ENCODE measurements at places on chromosomes 12 and 14.

DNA sequence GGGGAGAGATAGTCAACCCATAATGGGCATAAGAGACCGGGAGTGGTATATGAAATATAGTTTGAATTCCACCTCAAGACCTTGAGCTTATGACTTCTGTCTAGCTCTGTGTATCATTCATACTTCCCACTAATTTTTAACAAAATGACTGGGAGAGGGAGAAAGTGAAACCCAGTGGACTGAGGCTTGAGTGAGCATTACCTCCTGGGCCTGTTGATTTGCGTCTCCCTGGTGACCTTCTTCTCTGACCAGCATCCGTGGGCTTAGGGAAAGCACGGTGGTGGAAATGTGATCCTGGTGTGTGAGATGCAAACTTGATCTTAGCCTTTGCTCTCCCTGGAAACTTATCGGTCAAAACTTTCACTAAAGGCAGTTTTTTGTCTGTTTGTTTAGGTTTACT, 207.9 kb upstream of the BCL2L14 start:
- DNase-seq: no peak

DNA sequence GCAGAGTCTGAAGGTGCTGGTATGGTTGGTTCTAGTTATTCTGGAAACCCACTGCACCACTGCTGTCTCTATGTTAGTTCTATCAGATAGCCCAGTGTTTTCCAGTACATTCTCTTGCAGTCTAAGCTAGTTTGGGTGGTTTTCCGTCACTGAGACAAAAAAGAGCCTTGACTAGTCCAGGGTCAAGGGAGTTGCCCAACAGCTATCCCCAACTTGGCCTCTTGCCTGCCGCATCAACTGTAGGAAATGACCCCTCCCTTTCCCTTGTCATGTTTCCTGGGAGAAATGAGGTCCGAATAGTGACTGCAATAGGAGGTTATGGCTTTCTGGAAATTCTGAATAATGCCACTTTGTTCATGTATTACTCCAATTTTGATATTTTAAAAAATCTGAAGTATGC, 160.4 kb downstream of the EFCAB11 start:
- no peak for DNase-seq

DNA sequence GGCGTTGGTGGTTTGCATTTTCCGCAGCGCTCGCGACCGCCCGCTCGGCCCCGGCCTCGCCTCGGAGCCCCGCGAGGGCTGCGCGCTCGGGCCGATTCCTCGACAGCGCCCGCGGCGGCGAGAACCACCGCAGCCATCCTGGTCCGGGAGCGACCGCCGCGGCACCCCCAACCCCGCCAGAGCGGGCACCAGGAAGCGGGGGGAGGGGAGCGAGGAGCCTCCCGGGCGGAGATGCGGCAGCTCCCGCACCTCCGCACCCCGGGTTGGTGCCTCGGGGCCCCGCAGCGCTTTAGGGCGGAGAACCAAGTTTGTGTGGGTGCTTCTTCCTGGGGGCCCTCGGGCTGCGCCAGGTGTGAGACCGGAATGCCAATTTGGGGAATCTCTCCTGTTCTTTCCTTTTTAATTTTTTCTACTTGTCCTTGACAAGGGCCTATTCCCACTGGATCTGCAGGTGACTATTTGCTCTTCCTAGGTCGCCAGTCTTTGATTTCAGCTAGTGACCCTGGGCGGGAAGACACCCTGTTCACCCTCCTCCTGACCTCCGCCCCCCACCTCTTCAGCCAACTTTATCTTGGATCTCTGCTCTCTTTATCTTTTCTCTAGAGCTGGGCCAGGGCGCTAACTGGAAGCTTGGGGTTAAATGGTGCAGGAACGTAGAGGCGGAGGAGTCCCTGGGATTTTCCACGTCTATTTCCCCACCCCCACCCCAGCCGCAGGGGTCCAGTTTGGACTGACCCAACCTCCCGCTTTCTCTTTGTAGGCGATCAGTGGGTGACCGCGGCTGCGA, at the start of gene SOCS2:
Gene SOCS2, plus strand, starts transcription at position 751 of the 787 bp plus-strand sequence. CDS start 223 bp downstream, outside the sequence.
- peak; percentile 61 for DNase-seq

DNA sequence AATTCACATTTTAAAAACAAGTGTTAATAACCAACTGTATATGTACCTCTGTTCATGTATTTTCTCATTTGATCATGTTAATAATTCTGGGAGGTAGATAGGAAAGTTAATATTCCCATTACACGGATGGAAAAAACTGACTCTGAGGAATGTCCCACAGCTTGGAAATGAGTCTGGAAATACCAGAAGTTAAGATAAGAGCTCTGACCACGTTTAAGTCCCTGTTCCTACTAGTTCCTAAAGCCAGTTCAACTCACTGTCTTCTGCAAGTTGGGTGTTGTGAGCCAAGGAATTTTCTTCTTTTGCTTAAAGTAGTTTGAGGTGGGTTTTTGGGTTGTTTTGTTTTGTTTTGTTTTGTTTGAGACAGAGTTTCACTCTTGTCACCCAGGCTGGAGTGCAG, 104.5 kb downstream of the TMEM30B start:
- no peak for DNase-seq

- DNase-seq: no peak
Measured at GRCh38 chr12:84183576-84183975, 729.0 kb downstream of the SLC6A15 start.

GRCh38 chr12:108805136-108805535, 52.2 kb downstream of the SSH1 start:
- DNase-seq: no peak

DNA sequence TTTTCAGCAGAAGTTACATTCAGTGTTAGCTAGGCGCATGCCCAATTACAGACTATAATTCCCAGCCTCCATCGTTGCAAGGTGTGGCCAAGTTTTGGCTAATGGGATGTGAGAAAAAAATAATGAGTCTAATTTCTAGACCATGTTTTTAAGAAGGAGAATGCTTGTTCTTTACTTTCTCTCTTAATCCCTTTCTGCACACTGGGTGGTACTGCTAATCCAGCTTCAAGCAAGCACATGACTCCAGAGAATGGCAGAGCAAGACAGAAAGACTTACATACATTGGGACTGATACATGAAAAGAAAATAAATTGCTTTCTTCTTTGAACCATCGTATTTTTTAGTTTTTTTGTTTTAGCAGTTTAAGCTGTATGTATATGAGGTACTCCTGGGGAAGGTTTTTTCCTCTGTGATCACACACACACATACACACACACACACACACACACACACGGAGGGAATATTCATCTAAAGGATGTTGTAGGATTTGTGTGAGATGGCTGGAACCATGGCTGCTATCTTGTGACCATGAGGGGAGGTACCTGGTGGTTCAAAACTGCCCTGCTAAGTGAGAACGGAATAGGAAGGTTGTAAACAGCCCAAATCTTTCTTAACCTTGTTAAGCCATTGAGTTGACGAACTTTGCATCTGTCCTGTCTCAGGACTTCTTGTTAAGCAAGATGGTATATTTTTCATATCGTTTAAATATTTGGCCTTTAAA, 34.3 kb upstream of the LTA4H start:
- DNase-seq: no peak

GRCh38 chr12:89264837-89265236, 87.5 kb downstream of the DUSP6 start:
- DNase-seq: no peak

DNA sequence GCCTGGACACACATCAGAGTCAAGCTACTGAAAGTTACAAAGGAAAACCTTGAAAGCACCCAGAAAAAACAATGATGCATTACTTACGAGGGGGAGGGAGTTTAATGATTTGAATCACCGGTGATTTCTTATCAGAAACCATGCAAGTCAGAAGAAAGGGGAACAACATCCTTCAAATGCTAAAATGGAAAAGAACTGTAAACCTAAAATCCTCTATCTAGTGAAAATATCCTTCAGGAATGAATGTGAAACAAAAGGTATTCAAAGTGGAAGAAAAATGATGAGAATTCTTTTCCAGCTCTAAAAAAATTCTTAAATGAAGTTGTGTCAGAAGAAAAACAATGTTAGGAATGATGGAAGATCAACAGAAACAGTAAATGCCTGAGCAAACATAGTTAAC, 16.8 kb downstream of the SCAF11 start:
- DNase-seq: no peak

DNA sequence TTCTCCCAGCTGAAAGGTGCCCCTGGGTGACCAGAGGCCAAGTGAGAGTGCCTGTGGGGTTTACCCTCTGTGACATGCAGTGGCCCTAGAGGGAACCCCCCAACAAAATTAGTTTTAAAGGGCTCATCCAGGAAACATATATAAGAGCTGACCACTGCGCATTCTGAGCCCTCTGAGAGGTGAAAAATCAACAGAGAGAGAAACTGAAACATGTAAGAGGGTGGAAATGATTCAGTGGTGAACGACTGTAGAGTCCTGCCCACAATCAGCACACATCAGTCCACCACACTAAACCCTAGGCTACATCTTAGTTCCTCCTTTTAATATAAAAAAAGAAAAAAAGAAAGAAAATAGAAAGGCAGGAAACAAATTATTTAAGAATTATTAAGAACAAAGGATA, 21.0 kb upstream of the ACSM4 start:
- no peak for DNase-seq

DNA sequence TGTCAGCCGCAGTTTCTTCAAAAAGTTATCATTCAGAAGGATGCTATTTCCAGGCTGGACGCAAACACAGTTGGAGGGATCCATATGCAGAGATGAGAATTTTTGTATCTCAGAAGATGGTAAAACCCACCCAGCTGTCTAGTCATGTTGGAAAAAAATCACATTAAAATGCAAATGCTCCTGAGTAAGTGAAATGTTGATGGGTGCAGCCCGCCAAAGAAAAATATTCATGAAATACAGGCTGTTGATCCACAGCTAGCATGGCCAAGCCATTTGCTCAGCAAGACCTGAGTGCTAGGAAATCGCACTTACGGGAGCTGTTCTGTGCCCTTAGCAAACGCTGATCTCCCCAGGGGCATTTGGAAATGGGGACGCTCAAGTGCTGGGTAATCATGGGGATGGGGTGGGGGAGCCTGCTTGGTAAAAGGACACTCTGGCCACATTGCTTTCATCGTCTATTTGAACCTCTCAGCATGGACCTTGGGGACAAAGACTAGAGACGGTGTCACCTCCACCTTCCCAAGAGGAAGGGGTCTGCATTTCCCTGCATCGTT, 25.7 kb downstream of the TUNAR start:
- DNase-seq: no peak

DNA sequence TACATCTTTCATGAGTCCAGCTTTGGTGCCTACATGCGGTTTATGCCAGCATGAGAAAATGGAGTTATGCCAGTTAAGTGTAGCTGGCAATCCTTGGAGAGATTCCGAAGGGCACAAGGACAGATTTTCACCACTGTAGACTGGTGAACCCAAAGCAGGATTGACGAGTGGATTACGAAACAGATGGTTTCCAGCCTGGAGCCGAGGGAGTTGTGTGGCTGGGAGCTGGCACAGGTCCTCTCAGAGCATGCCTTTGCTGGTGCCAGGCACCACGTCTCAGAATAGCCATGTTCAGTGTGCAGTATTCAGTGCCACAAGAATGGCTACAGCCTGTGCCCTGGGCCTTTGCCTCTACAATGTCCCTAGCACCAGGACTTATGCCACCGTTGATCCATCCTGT, 13.2 kb downstream of the KCNH3 start:
- no peak for DNase-seq
